ENCODE measurements at places on chromosomes 13 and 19.

- no peak for DNase-seq
Measured at GRCh38 chr19:38654628-38655055, 7.2 kb downstream of the ACTN4 start.

- no peak for DNase-seq
Measured at GRCh38 chr13:98761126-98761985, 8.9 kb upstream of the SLC15A1 start.

GRCh38 chr19:58033741-58034476, at the start of gene ZSCAN1:
Gene ZSCAN1, plus strand, starts transcription at chr19:58034025. Its CDS starts 3,812 bp downstream, at chr19:58037837.
- no peak for DNase-seq

DNA sequence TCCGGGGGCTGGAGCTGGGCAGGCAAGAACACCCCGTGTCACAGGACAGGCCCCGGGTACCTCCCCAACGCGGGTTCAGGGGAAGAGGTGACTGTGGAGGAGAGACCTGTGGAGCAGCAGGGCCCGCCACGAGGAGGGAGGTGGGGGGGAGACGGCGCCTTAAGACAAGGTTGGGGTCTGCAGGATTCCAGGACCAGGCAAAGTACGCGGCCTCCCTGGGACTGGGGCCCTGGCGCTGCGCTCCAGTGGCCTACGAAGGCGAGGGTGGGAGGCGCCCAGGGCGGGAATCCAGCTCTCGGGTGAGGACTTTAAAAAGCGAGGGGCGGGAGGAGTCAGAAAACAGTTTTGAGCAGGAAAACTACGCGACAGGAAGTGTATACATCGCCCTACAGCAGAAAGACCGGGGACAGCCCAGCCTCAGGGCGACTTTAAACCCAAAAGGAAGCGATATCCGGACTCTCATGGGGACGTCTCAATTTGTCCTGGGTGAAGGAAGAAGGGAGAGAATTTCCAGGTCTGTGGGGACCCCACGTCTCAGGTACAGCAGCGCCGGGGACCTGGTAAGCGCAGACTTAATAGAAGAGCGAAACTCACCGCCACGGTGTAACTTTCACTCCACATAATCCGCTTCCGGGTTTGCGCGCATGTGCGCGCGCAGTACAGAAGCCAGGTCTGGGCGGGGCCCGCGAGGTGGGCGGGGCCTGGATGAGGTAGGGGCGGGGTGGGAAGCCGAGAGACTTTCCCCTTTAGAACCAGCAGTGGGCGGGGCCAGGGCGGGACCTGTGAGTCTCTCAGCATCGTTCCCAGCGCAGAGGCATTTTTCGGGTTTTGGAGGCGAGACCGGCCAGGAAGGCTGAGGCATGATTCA, at the start of gene ZNF83:
Gene ZNF83, minus strand, starts transcription at position 638 of the 868 bp plus-strand sequence.
- DNase-seq = peak; percentile 84

GRCh38 chr13:101714195-101714594, 261.7 kb downstream of the ITGBL1 start:
- no peak for DNase-seq

- no peak for DNase-seq
Measured at GRCh38 chr13:74132152-74132775, 1.9 kb downstream of the KLF12 start.

GRCh38 chr19:5984600-5984999, 6.7 kb upstream of the RANBP3 start:
- no peak for DNase-seq

GRCh38 chr13:98880677-98881076, 97.2 kb downstream of the DOCK9 start:
- DNase-seq = no peak

GRCh38 chr13:113904411-113904810, 40.5 kb upstream of the GAS6 start:
- no peak for DNase-seq

- no peak for DNase-seq
Measured at GRCh38 chr13:98942997-98943396, 34.9 kb downstream of the DOCK9 start.

GRCh38 chr19:11018763-11019162, 57.9 kb downstream of the SMARCA4 start:
- DNase-seq = no peak

GRCh38 chr19:33468361-33469170, 53.0 kb downstream of the PEPD start:
- no peak for DNase-seq

- DNase-seq = no peak
Measured at GRCh38 chr13:42119875-42120274, 71.4 kb downstream of the DGKH start.

DNA sequence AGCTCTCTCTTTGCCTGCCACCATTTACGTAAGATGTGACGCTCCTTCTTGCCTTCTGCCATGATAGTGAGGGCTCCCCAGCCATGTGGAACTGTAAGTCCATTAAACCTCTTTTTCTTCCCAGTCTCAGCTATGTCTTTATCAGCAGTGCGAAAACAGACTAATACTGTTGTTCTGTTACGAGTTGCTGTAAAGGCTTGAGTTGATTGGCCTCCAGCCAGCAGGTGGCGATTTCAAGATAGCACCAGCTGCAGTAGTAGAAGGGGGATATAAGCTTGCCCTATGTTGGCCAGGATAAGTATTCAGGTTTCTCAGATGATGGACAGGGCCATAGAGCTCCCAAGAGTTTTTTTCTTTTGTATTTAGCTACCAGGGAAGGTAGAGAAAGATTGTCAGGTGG, 385.5 kb downstream of the MZT1 start:
- DNase-seq = no peak

- DNase-seq = no peak
Measured at GRCh38 chr13:39577203-39577602, 25.8 kb downstream of the LHFPL6 start.

- no peak for DNase-seq
Measured at GRCh38 chr13:33284916-33285315, 639 bp downstream of the STARD13 start.

DNA sequence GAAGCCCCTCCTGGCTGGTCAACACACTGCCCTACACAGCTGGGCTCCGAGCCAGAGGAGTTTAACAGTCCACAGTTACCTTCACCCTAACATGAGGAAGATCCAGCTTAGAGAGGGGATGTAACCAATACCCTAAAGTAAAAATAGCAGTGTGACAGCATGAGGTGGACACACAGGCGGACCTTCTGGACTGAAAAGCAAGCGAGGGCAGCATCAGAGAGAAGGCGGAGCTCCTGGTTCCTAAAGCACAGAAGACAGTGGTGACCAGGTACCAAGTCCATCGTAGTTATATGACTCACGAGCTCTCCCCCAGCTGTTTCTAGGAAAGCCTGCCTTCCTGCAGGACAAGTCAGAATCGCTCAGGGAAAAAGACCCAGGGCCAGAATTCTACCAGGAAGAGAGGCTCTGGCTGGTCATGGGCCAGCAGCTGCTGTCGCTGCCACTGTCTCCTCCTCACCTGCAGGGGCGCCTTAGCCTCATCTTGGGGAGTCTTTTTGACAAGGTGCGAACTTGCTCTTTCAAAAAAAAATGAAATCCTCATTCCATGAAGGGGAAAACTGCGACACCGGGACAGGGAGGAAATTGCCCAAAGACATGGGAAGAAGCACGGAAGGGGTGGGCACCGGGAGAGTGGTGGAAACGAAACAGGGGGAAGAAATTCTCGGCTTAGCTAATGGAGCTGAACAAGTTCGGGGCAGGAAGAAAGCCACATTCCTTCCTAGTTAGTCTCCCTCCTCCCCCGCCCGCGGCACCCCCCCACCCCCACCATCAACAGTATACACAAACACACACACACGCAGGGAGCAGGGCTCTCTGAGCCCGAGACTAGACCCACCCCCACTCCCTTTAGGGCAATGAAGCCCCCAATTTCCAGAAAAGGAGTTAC, 1.7 kb downstream of the ELL start:
- DNase-seq = peak; percentile 38

DNA sequence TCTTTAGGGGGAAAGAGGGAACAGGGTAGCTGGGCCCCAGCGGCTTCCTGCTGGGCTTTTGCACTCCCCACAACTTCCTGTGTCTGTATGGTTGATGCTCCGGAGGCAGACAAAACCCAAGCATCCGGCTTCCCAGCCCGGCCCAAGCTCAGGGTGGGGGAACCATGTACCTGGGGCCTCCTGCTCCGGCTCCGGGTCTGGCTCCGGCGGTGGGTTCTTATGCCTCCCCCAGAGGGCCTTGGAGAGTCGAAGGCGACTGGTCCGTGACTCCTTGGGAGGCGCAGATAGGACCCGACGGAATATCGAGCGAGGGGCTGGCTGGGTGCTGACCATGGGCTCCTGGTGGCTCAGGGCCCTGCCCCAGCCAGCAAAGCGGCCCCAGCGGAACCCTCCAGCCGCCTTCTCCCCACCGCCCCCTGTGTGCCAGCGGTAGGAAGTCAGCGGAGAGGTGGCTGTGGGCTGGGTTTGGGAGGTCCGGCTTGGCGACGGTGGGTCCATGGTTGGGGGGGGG, 428 bp downstream of the RASAL3 start:
- peak; percentile 63 for DNase-seq

DNA sequence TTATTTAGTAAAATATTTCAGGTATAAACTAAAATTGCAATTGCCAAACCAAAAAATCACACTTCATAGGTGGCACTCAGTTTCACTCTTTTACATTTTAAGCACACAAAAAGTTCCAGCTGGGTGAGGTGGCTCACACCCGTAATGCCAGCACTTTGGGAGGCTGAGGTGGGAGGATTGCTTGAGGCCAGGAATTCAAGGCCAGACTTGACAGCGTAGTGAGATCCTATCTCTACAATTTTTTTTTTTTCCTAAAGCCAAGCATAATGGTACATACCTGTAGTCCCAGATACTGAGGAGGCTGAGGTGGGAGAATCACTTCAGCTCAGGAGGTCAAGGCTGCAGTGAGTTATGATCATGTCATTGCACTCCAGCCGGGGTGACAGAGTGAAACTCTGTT, 20.6 kb upstream of the SLC46A3 start:
- DNase-seq = no peak

DNA sequence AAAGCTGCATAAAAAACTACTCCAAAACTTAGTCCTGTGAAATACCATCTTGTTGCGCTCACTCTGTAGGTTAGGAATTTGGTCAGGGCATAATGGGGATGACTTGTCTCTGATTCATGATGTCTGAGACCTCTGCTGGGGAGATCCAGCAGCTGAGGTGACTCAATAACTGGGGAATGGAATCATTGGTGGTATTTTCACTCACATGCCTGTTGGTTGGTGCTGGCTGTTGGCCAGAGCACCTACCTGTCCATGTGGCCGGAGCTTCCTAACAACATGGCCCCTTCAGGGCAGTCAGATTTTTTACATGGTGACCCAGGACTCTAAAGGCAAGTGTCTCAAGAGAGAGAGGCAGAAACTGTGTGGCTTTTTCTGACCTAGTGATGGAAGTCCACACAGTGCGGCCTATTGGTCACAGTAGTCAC, 7.4 kb upstream of the ESD start:
- no peak for DNase-seq

GRCh38 chr13:92197669-92198068, 799.2 kb downstream of the GPC5 start:
- DNase-seq = no peak

- DNase-seq = no peak
Measured at GRCh38 chr13:101728021-101728420, 275.5 kb downstream of the ITGBL1 start.

GRCh38 chr19:35295792-35296462, 4.0 kb downstream of the MAG start:
- peak; percentile 19 for DNase-seq

GRCh38 chr19:38932425-38933179, 1.9 kb downstream of the MRPS12 start:
- no peak for DNase-seq

- no peak for DNase-seq
Measured at GRCh38 chr19:39738814-39739213, 985 bp upstream of the CLC start.

- DNase-seq = no peak
Measured at GRCh38 chr19:39557811-39558623, 18.1 kb upstream of the EID2 start.

DNA sequence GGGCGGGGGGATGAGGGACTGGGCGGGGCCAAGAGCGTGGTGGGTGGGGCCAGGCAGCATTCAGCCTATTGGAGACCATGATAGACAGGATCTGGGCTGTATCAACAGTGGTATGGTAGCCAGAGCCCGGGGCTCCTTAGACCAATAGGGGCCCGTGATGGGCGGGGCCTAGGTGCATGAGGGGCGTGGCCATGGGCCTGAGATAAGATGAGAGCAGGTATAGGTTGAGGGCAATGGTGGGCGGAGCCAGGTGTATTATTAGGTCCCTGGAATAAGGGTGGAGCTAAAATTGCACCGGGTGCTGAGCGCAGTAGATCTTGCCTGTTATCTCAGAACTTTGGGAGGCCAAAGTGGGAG, 5.3 kb downstream of the ABCA7 start:
- DNase-seq = no peak

DNA sequence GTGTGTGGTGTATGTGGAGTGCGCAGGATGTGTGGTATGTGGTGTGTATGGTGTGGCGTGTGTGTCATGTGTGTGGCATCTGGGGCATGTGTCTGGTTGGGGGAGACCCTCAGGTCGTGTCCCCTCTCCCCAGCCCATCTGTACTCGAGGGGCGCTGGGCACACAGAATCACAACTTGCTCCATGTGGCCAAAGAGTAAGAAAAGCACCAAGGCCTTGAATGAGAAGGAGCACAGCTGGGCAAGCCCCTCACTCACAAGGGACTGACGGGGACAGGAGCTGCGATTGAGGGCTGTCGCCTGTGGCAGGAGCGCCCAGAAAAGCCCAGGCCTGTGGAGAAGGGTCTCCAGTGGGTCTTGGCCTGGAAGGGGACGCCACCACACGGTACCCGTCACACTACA, 62.8 kb downstream of the PEPD start:
- no peak for DNase-seq

DNA sequence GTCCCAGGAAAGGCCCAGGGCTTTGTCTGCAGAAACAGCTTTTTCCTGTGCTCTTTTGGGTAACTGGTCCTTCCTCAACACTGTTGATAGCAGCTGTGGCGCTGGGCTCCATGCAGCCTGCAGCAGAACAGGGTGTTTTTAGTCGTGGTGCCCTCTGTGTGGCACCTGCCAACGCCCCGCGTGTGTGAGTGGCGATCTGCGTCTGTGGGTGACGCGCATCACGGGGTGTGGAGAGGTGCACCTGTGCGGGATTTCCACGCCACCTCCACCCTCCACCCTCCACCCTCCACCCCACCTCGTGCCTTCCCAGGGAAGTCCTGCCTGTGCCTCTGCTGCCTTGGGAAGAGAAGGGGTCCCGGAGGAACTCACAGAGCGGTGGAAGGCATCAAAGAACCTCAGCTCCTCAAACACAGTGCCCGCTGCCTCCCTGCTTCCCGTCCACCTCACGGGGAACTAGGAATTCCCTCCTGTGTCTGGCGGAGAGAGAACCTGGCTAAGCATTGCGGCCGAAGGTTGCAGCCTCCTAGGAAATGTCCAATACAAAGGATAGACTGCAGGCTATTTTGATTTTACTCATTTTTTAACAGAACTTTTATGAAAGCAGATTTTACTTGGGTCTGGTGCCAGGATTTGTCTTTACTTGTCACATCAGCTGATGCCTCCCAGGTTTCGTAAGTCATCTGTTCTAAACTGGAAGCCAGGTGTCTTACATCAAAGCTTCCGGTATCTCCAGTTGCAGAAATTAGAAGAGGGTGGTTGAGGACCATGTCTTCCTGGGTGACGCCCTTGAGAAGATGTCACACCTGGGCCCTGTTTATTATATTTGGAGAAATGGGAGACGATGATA, 84.0 kb downstream of the ATP11A start:
- DNase-seq = no peak

- no peak for DNase-seq
Measured at GRCh38 chr13:113166266-113166665, 7.8 kb downstream of the PROZ start.

GRCh38 chr13:43822969-43823368, 36.2 kb upstream of the ENOX1 start:
- DNase-seq = no peak
